SK-MEL-5 (cell line): ENCODE measurements at places on chromosomes 4 and X. TPM values are rescaled to one million over a fixed set of nuclear protein-coding genes. Genes with fewer than 3 reads are reported as not detected.

DNA sequence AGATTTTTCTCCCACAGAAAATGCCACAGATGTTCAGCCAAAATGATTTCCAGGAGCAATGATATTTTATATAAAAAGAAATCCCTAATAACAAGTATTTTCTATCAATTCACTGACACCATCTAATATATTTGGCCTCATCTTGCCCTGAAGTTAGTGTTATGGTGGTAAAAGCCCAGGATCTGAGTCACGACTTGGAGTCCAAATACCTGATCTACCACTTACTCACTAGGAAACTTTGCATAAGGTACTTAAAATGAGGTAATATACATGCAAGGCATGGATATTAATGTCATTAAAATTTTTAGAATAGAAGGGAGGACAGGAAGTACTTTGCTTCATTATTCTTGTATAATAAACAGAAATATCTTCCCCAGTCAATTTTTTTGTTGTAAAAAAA, 16.3 kb downstream of the PPP3CA start:
- no peak for DNase-seq

Gene EXOC1L
- not detected in 2 replicates for total RNA-seq

Gene AWAT2
- total RNA-seq: not detected in 2 replicates

DNA sequence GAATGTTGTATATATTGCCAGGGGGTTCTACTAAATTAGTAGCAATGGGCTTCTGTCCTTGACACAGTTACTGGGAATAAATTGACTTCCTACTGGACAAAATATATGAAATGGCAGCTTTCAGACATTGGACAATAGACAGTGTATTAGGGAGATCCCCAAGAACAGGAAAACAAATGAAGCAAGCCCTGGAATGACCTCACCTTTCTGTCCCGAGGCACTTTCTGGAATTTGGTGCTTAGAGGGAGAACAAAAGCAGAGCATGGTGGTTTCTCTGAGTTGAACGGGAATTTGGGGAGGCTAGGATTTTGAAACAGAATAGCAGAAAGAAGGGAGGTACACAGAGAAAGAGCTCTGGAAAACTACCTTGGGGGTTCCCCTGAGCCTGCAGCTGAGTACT, 187.7 kb upstream of the MAGEB2 start:
- no peak for DNase-seq

GRCh38 chrX:66164470-66164869, 423 bp downstream of the HEPH start:
- DNase-seq: no peak

DNA sequence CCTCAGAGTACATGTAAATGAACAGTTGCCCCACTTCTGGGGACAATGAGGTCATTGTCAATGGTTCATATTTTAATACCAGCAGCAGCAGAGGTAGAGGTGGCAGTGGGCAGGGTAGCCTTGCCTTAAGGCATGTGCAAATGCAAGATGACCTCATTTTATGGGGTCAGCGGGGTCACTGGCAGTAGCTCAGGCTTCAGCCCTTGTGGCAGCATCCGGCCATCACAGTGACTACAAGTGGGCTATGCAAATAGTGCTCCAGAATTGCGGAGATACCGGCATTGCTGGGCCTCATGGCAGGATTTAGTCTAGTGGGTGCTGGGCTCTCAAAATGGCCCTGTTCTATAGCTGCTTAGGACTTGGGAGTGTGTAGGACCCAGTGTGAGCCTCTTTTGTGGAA, 144.7 kb downstream of the FAM47A start:
- DNase-seq: no peak

Gene LRIT3
- total RNA-seq: not detected in 2 replicates

DNA sequence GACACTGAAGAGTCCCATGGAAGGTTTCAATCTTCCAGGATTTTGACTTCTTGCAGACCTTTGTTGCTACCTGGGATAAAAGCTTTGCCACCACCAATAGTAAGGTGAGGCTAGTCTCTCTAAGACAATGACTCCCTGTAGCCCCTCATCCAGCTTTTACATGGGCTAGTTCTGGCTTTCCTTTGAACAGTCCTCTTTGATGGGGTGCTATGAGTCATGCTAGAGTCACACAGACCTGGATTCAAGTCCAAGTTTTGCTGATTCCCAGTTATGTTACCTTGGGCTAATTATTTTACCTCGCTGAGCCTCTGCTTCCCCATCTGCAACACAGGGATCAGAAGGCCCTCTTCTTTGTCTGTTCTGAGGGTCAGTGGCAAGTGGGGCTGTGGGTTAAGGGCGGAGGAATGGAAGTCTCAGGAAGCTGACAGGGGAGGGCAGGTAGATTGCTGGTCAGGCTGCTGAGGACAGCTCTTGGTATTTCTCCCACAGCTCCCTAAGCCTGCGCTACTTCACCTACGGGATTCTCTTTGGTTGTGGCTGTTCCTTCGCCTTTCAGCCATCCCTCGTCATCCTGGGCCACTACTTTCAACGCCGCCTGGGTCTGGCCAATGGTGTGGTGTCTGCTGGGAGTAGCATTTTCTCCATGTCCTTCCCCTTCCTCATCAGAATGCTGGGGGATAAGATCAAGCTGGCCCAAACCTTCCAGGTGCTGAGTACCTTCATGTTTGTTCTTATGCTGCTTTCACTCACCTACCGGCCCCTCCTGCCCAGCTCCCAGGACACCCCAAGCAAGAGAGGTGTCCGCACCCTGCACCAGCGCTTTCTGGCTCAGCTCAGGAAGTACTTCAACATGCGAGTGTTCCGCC, 90.3 kb downstream of the RLIM start:
- no peak for DNase-seq

GRCh38 chr4:174222266-174222872, 61.1 kb downstream of the FBXO8 start:
- peak; percentile 57 for DNase-seq

- DNase-seq: peak; percentile 66
Measured at GRCh38 chr4:141654098-141654497, 17.7 kb downstream of the IL15 start.

- peak; percentile 70 for DNase-seq
Measured at GRCh38 chrX:68146054-68146453, 287.2 kb downstream of the OPHN1 start.

DNA sequence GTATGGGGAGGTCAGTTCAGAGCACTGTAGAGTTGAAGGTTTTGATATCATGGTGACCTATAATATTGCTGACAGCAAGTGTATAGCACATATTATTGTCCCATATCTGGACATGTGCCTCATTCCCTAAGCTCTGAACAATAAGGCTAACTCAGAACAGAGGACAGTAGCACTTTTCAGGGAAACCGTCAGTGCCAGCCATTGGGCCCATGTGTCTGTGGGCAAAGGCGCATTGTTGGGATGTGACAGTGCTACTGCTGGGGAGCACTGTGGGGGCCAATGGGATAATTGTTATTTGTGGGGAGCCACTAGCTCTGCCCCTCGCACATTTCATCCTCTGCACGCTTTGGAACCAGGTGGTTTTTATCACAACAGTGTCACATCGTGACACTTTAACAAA, 136.2 kb downstream of the ELOVL6 start:
- no peak for DNase-seq

Gene ZNF827
- 5.8 and 5.9 TPM in 2 replicates for total RNA-seq

Gene H2BW2
- not detected in 2 replicates for total RNA-seq

- DNase-seq: peak; percentile 81
Measured at GRCh38 chrX:110442635-110443034, 84.0 kb downstream of the RTL9 start.

Gene UGT2B15
- total RNA-seq: not detected in 2 replicates

- DNase-seq: no peak
Measured at GRCh38 chrX:56798866-56799758, 70.1 kb downstream of the NBDY start.

DNA sequence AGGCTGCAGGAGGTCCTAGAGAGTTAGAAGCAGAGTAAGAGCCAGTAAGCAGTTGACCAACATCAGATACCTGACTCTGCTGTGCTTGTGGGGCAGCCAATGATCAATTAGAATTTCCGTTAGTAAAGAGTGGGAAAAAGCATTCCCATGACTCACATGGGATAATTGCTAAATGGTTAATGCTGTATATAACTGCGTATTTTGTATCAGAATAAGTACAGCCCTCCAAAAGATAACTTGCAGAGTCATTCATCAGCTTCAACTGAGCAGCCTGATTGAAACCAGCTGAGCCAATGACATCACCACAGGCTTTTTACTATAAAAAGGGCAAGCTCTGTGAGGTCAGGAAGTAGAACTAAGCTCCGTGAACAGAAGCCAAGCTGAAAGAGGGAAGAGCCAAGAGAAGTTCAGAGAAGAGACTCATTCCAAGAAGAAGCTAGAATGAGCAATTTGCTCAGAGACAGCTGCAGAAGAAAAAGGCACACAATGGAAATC, 67.9 kb downstream of the PPP3CA start:
- peak; percentile 46 for DNase-seq

GRCh38 chrX:145677109-145677817, 140.4 kb upstream of the SLITRK2 start:
- no peak for DNase-seq
